Fibroblast of upper back skin (primary cell): ENCODE measurements at places on chromosomes 11 and 22.

GRCh38 chr11:16031210-16031609 lies 325.1 kb downstream of the SOX6 start:
- no peak for DNase-seq

DNA sequence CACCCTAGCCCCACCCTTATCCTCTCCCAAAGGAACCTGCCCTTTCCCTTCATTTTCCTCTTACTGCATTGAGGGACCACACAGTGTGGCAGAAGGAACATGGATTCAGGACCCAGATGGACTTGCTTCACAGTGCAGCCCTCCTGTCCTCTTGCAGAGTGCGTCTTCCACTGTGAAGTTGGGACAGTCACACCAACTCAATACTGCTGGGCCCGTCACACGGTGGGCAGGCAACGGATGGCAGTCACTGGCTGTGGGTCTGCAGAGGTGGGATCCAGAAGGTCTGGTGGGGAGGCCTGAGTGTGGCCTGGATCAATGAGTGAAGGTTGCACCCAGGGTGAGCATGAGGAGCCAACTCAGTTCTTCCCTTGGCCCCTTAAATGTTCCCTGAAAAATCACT lies 129.9 kb upstream of the B3GAT1 start:
- no peak for DNase-seq

GRCh38 chr11:121199516-121199915 lies 93.1 kb upstream of the SC5D start:
- DNase-seq: no peak

DNA sequence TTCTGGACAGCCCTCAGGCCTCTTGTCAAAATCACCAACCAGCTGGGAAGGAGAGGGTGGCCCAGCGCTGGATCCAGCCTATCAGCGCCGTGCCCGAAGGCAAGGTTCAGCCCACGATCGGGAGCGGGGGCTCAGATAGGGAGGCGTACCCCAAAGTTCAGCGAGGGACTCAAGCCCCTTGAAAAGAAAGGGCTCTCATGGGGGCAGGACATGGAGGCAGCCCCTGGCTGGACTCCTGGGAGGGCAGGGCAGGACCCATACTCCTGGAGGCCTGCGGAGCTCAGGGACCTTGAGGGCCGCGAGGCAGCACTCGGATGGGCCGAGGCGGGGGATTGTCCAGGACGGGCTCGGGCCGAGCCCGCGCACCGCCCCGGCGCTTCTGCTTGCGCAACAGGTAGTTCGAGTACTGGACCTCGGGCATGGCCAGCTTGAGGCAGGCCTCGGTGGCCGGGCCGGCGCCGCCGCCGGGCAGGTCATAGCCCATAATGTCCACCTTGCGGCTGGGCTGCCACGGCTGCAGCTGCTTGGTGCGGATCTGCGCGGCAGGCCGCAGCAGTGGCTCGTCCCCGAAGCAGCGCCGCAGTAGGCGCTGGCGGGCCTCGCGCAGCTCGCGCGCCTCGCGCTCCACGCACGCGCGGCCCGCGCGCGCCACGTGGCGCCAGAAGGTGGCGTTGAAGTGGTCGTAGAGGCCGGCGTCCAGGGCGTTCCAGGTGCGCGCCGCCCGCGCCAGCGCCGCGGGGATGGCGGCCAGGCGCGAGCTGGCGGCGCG lies 6.5 kb downstream of the GAL3ST3 start:
- no peak for DNase-seq

- no peak for DNase-seq
These were observed 101.7 kb upstream of the PAX6 start for GRCh38 chr11:31912808-31913207.

GRCh38 chr11:61983419-61983818 lies 16.0 kb upstream of the FTH1 start:
- DNase-seq: no peak

GRCh38 chr11:96393753-96394348 lies 4.0 kb downstream of the JRKL start:
- peak; percentile 48 for DNase-seq

DNA sequence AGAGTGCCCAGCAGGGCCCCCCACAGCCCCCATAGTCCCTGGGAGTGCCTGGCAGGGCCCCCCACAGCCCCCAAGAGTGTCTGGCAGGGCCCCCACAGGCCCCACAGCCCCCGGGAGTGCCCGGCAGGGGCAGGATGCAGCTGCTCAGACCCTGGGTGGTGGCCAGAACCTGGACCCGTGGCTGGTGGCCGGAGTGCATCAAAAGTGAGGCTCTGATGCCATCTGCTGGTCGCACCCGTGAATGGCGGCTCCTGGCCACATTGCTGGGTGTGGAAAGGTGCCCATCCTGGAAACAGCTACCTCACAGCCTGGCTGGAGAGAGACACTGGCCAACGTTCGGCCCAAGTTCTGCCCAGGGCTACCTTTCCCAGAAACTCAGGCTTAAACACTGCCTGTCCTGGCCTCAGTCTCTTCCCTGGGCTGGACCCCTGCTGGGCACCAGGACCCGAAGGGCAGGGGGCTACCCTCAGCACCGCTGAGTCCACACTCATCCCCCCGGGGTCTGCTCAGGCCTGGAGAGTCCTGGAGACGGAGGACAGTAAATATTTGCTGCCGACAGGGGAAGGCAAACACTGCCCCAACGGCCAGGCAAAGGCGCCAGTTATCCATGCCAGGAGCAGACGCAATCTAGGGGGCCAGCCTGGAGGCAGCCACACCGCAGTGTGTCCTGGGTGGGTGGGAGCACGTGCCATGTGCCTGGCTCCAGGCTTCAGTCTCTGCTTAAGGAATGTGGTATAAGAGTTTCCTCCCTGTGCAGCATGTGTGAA lies 4.4 kb downstream of the INS start:
- DNase-seq: peak; percentile 42

GRCh38 chr11:128240546-128240945 lies 346.8 kb downstream of the ETS1 start:
- DNase-seq: peak; percentile 74

DNA sequence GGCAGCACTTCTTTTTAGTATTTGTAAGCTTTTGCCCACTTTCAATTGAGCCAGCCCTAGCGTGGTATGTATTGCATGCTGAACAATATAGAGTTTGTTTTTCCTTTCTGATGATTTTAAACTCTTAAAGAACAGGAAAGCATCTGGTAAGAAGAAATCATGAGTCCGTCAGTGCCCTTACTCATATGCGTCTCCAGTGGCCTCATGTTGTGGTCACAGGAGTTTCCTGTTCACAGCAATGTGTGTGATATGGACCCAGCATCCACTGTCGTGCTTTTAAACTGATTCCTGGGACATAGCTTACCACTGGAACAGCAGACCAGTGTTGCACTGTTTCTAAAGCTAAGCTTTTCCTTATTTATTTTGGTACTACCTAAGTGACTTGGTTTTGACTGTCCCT lies 40.1 kb downstream of the BID start:
- peak; percentile 36 for DNase-seq

GRCh38 chr11:13503393-13503792 lies 7.6 kb upstream of the PTH start:
- no peak for DNase-seq

DNA sequence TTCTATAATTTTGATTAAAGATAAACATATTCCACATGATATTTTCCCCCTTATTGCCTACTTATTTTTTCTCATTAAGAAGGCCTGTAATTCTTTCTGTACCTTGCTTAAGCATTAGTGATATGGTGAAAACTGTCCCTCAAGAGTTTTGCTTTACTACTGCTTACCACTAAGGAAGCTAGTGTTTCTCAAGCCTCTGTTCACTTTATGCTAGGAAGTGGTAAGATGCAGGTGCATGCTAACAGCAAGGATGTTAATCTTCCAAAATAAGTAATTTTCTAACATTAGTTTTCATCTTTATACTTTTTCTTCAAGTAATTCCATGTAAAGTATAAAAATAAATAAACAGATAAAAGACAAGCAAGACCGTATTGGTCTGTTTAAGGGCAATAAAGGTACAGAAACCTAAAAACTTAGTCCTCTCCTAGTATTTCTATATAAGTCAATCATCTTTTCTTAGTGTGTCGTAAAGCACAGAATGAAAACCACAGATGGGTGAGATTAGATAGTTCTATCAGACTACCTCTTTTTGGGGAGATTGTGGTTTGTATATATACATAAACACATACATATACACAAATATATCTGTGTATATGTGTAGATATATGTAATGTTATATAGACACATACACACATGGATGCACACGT lies 731.0 kb upstream of the CNTN5 start:
- no peak for DNase-seq

DNA sequence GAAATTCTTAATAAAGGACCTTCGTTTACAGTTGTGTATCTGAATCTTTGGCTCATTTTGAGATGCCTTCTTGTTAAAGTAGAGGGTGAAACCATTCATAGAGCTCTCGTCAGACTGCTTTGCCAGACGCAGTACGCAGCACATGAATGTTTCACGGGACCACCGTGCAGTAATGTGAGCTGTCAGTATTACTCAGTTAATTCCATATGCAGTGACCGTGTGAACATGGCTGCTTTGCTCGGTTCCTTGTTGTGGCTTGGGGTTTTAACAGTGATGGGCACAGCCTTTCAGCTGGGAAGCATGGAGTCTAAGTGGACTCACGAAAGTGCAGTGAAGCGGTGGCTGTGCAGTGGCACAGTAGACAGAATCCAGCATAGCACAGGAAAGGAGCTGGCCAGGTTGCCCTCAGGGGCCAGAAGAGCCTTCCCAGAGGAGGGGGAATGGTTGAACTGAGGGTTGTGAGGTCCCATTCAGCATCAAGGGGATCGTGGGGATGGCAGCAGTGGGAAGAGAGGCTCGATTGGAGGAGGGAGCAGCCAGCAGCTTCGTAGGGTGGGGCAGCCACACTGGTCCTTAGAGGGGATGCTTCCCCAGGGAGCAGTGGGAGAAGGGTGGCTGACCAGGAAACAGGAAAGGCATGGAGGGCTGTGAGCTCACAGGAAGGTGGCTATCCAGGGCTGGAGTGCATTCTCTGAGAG lies 31.4 kb downstream of the PPFIA1 start:
- DNase-seq: no peak

GRCh38 chr11:41309716-41310115 lies 149.7 kb downstream of the LRRC4C start:
- DNase-seq: no peak

- DNase-seq: no peak
These were observed 908.5 kb upstream of the CCDC90B start for GRCh38 chr11:84194696-84195095.

DNA sequence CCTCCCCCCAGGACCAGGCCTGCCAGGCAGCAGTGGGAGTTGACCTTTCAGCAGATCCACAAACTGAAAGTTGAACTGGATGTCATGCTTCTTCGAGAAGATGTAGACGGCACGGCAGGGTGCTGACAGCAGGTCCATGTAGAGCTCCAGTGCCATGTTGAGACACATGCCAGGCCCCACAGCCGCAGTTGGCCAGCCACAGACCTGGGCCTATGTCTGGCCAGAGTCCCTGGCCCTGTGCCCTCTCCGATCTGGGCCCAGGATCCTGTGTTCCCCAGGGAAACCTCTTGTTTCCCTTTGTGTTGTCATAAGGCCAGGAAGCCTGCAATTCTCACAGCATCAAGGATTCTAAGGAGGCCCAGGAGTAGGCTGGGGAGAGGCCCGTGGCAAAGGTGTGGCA lies at the start of gene GSTT4:
Gene GSTT4, minus strand, starts transcription at position 253 of the 400 bp plus-strand sequence. Its CDS starts 97 bp downstream, at position 156.
- no peak for DNase-seq

DNA sequence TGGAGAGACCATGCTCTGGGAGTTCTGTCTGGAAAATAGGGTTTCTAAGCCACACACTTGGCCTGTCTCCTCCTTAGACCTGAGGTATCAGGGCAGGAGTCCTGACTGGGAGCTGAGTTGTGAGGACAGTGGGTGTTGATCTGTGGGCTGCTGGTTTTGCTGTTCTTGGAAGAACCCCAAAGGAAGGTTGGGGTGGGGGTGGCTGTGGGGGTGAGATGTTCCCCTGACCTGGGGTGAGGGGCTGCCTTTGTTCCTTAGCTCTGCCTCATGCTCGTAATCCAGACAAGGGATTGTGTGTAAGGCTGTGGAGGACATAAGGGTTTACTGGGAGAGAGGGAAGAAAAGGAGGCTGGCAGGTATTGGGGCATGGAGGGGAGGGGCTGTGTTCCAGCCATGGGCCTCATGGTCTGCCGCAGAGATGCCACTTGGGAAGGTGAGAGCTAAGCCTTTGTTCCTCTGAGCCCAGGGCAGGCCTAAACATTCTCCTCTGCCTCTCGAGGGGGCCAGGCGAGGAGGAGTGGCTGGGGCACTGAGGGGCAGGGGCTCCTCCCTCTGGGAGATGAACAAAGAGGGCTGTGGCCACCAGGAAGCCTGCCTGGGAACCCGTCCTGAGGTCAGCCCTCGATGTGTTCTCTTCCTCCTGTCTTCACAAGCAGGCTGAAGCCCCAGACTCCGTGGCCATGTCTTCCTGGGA lies 4.4 kb downstream of the OTOG start:
- DNase-seq: no peak

DNA sequence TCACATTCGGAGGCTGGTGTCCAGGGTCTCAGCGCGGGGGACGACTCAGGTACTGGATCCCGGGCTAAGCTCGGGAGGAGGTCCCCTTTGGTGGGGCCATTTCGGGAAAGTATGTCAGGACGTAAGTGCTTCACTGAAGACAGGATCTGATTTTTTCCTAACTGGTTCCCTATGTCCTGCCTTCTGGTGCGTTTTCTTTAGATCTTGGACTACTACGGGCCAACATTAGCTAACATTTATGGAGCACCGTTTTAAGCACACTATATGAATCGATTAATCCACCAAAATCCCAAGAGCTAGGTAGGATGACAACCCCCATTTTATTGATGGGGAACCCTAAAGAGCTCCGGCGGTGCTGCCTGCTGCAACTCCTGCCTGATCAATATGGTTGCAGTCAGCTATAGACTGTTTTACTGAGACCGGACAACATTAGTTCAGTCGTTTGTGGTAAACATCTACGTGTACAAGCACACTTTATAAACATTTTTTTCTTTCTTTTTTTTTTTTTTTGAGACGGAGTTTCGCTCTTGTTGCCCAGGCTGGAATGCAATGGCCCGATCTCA lies 17.0 kb upstream of the WDR74 start:
- DNase-seq: no peak

GRCh38 chr11:11626128-11626527 lies 4.3 kb upstream of the GALNT18 start:
- DNase-seq: no peak

GRCh38 chr11:67230406-67230805 lies 35.9 kb upstream of the GRK2 start:
- DNase-seq: no peak

DNA sequence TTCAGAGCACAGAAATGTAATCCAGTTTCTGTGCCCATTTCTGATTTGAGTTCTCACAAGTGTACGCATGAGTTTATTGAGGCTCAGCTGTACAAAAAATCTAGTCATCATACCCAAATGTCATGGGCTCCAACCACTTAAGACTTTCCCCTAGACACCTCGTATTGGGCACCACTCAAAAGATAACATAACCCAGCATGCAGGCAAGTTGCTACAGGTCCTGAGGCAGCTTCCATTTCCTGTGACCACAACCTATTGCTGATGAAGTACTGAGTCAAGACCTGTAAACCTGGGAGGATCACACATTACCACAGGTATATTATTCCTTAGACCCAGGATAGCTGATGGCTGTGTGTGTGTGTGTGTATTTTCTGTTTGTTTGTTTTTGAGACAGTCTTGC lies 95.2 kb downstream of the MRTFA start:
- DNase-seq: no peak

- DNase-seq: no peak
These were observed 59.8 kb downstream of the LUZP2 start for GRCh38 chr11:24556693-24557092.
